ENCODE measurements at places on chromosomes 5 and 9. TPM values are rescaled to one million over a fixed set of nuclear protein-coding genes. Genes with fewer than 3 reads are reported as not detected.
A peak's percentile ranks its signal among the peaks of the same experiment; 100 is the strongest.

The SLCO4C1 gene
- 1.8 TPM for total RNA-seq

The PALM2AKAP2 gene
- total RNA-seq: 0.90 TPM

The DNAJC21 gene
- total RNA-seq: 53.5 TPM

The FAM163B gene
- total RNA-seq: not detected

GRCh38 chr5:92147266-92147665 lies 764.1 kb upstream of the ARRDC3 start:
- no peak for DNase-seq

DNA sequence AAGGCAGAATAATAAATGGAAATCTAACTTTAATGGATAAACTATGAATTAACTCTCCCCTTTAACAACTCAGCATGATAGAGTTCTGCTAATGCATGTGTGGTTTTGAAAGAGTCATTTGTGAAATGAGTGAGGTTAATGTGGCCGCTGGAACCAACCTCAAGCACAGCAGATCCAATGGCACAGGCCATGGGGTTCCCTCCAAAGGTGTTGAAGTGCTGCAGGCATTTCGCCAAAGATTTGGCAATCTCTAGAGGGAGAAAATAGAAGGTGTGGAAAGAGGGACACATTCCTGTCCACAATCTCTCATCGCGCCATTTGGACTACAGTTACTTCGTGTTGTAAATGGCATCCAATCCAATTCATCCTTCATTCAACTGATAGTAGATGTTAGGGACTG lies 35.0 kb downstream of the AGXT2 start:
- no peak for DNase-seq

GRCh38 chr9:100427366-100428263 lies 672 bp downstream of the MSANTD3 start:
- DNase-seq: peak; percentile 86

DNA sequence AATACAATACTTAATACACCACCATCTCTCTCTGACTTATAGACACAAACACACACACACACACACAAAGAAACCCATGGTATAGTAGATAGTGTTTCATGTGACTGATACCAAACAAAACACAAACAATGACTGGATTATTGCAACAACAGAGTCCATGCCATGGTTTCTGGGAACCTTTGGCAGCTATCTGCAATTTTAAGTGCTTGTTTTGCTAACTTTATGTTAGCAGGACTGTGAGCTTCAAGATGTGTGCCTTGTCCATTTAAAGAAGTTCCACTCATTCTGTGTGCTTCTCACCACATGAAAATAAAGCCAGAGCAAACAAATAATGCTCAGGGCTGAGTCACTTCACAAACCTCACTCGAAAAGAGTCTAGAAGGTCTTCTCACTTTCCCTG lies 15.1 kb upstream of the LURAP1L start:
- DNase-seq: no peak

GRCh38 chr9:35906923-35907699 lies 1.1 kb downstream of the HRCT1 start:
- DNase-seq: peak; percentile 65

Data from endodermal cell (in vitro differentiated cells).